ENCODE measurements at places on chromosomes 1 and 21.

DNA sequence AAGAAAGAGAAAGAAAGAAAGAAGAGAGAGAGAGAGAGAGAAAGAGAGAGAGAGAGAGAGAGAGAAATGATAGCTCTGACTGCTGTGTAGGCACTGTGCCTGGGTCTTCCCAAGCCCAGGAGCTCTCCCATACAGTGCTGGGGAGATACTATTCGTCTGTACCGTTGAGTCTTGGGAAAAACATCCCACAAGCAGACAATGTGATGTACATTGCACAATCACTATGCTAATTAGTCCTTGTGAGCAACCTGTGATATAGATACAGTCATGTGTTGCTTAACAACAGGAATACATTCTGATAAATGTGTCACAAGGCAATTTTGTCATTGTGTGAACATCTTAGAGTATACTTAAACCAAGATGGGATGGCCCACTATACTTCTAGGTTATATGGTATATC, 381.0 kb downstream of the HHAT start:
- DNase-seq: peak; percentile 2

GRCh38 chr1:67869233-67869632, 36.0 kb upstream of the GNG12 start:
- DNase-seq: no peak

GRCh38 chr1:233509526-233509925, 104.4 kb upstream of the KCNK1 start:
- no peak for DNase-seq

DNA sequence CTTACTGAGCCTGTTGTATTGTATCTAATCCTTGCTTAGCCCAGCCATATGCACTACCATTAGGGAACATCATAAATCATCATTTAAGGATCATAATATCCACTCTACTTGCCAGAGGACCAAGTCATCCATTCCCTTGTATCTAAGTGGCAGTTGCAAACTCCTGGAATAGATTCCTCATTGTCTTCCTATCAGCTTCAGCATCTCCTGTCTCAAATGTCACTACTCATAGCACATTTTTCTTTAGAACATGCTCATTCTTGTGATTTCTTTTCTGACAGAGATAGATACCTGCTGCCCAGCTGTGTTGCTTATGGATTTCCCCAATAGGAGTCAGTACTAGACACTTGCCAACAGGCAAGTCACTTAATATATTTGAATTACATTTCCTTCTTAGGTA, 84.3 kb downstream of the OLFML3 start:
- DNase-seq: no peak

DNA sequence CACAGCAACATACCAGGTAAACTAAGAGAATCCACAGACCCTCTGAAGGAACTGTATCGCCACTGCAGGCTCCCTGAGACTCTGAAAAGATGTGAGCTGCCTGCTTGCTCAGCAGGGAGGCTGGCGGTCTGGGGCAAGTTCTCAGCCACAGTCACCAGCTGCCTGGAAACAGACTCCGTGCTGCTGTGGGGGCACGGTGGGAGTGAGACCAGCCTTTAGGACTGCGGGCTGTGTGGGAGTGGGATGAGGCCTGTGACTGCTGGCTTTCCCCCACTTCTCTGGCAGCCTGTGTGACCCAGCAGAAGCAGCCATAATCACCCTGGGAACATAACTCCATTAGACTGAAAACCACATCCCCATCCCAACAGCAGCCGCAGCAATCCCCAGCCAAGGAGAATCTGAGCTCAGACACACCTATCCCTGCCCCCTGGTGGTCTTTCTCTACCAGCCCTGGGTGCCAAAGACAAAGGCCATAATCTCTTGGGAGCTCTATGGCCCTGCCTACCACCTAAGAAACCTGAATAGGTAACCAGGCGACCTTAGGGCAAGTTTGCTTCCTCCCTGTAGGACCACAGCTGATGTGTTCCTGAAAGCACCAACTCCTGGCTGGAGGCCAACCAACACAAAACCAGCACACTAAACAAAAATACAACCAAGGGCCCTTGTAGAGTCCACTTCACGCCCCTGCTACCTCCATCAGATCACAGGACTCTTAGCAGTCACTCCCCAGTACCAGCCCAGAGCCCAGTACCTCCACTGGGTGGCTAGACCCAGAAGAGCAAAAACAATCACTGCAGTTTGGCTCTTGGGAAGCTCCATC, 151.5 kb downstream of the SMYD3 start:
- no peak for DNase-seq

DNA sequence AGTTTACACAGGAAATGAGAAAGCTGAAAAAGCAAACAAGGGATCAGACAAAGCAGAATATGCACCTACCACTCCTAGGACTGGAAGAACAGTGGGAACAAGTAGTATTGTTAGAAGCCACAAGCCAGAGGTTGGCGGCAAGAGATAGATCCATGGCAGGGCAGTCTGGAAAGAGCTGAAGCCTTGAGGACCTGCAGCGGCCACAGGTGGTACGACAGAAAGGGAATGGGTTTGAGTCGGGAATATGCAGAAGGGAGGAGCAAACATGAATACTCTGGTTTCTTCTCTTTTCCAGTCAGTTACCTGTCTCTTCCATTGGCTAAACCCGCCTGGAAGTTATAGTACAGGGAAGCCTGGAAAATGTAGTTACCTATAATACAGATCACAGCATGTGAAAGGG, 3.9 kb upstream of the PCNX2 start:
- DNase-seq: no peak

DNA sequence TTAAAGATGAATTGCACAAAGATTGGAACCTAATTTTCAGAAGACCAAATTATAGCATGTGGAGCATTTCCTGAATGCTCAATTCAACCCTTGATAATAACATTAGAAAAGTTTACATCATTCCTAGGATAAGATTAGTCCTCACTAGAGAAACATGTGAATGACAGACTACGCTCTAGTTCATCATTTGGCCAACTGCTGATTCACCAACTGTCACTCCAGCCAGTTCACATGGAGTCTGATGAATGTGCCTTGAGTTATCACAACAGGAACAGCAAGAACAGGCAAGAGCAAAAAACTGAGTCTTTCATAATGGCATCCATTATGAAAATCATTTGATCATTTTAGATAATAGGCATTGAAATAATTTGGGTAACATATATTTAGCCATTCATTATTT, 415.9 kb downstream of the PTPRC start:
- no peak for DNase-seq

- no peak for DNase-seq
Observed at GRCh38 chr1:244917073-244917670, 52.8 kb upstream of the HNRNPU start.

GRCh38 chr1:247517795-247518612, 18.2 kb downstream of the OR2C3 start:
- DNase-seq: no peak

GRCh38 chr1:68293609-68294366, 61.5 kb upstream of the WLS start:
- DNase-seq: peak; percentile 59

- DNase-seq: no peak
Observed at GRCh38 chr1:163094589-163094988, 25.4 kb downstream of the RGS4 start.

DNA sequence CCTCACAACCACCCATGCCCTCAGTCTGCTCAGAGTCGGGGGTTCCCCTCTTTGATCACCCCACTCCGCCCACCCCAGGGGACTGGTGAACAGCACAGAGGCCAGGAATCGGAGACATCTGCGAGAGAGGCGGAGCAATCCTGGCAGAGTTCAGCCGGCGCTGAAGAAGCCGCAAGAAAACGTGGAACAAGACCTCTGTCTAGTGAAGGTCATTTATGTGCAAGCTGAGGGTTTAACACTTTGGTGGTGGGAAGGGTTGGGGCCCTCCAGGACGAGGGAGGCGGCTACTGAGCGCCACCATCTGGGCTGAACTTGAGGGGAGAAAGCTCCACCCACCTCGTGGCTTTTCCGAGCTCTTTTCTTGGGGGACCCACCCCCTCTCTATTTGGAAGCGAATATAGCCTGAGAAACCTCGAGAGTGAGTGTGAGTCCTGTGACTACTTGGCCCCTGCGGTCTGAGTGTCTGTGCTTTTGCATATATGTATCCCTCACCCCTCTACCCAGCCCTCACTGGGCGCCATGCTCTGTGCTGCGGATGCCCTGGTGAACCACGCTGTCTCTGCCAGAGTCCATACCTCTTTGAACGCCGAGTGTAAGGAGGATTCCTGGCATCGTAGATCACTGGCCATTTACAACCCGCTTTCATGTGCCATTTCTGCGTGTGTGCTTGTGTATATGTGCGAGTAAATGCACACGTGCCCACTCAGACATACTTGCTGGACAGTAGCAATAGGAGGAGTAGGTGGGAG, 1.2 kb upstream of the EPHA10 start:
- peak; percentile 5 for DNase-seq

GRCh38 chr1:150092180-150092791, 24.7 kb downstream of the VPS45 start:
- DNase-seq: no peak

- no peak for DNase-seq
Observed at GRCh38 chr1:48644905-48645605, 131.6 kb downstream of the BEND5 start.

GRCh38 chr1:44377925-44378784, 23.1 kb upstream of the ERI3 start:
- peak; percentile 50 for DNase-seq

GRCh38 chr1:162056043-162056442, 13.4 kb upstream of the NOS1AP start:
- DNase-seq: peak; percentile 74

DNA sequence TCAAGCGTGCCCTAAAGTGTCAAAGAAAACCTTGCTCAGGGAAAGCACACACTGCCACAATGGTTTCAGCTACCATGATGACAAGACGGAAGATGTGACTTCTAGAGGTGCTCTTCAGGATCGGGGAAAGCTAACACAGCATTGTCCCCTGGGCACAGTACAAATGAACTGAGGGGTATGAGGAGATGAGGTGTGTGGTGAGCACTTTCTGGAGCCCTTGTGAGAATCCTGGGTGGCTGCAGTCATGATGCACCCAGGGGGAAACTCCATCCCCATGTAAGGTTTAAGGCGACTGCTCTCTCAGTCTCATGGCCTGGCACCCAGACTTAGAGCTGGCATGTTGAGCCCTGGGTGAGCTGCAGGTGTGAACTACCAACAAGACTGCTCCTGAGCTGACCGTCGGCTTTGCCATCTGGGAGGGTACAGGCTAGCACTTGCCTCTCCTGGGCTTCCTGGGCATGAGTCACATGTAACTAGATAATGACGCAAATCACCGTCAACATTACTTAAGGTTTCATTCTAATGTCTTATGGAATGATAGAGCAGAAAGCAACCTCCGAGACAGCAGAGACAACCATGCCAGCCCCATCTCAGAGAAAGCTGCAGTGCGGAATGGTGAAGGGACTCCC, 144.6 kb downstream of the CLIC6 start:
- peak; percentile 90 for DNase-seq

- no peak for DNase-seq
Observed at GRCh38 chr21:45465611-45466329, 60.8 kb downstream of the COL18A1 start.

DNA sequence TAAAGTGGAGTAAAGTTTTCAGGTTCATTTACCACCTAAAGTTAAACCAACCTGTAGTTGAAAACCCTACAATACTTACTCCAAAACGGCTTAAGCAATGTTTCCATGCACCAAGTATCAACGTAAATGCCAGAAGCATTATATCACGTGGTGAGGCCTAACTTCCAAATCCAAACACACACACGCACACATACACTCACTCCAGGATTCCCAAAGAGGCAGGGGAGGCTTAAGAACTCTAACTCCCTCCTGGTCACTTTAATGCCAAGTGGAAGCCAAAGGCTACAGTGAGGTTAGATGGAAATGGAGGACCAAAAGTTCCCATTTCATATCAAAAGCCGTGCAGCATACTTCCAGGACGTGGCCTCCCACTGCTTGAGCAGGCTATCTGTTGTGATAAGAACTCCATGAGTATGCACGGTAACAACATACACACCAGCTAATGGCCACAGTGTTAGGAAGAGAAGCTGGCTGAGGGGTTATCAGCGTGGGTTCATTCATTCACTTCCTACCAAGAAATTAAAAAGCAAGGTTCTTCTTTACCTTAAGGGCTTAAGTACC, 224.1 kb downstream of the SLC45A1 start:
- peak; percentile 61 for DNase-seq

DNA sequence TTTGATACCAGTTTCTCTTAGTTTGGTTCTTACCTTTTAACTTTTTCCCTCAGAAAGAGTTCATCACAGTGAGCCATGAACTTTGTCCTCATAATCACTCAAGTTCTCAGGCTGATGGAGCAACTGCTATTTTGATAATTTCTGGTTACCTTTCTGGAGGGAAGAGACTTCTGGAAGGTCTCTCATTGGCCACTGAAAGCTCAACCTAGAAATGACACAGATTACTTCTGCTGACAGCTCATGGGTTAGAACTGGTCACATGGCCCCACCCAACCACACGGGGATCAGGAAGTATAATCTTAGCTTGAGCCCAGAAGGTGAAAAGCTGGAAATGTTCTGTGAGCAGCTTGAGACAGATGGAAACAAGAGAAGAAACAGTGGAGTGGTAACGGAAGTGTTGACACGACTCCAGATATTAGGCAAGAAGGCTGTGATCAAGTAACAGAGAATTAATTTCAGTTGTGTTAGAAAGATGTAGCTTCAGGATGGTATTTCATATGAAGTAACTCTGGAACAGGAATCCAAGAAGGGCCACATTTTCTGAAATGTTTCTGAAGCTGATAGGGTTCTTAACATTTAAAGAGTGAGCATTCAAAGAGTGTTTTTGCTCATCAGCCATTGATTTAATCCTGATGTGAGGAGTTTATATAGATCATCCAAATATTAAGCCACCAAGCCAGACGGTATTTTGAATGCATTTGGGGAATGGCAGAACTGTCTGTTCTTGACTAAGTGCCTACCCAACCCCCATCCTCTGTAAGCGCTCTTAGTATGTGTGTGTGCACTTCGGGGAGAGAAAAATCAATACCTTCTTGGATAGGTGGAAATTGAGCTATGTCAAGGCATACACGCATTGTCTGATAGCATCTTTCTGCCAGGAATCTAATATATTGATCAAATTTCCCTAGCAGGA, 21.9 kb upstream of the XPR1 start:
- DNase-seq: peak; percentile 67

- no peak for DNase-seq
Observed at GRCh38 chr1:166330096-166330495, 163.3 kb upstream of the FAM78B start.

- no peak for DNase-seq
Observed at GRCh38 chr1:201364808-201365105, 12.7 kb downstream of the TNNT2 start.

DNA sequence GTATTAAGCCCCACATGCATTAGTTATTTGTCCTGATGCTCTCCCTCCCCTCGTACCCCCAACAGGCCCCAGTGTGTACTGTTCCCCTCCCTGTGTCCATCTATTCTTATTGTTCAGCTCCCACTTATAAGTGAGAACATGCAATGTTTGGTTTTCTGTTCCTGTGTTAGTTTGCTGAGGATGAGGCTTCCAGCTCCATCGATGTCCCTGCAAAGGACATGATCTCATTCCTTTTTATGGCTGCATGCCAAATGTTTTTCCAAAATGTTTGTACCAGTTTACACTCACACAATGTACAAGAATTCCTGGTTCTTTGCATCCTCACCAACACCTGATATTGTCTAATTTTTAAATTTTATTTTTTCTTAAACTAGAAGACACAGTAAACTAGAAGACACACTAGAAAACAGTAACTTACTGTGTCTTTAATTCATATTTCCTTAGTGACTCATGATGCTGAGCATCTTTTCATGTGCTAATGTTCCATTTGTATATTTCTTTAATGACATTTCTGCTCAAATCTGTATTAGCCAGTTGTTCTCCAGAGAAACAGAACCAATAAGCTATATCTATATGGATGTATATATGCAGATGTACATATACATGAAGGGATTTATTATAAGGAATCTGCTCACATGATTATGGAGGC, 19.4 kb upstream of the USP1 start:
- no peak for DNase-seq

Measured in iris pigment epithelial cell (primary cell).